NCI-H524 (cell line): ENCODE measurements at places on chromosomes 12 and 14.

DNA sequence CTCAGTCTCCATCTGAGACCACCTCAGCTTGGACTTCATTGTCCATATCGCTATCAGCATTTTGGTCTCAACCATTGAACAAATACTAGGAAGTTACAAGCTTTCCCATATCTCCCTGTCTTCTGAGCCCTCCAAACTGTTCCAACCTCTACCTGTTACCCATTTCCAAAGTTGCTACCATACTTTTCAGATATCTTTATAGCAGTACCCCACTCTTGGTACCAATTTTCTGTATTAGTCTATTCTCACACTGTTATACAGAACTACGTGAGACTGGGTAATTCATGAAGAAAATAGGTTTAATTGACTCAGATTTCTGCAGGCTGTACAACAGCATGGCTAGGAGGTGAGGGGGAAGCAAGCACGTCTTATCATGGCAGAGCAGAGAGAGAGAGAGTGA lies 53.8 kb downstream of the PRKCH start:
- no peak for DNase-seq

DNA sequence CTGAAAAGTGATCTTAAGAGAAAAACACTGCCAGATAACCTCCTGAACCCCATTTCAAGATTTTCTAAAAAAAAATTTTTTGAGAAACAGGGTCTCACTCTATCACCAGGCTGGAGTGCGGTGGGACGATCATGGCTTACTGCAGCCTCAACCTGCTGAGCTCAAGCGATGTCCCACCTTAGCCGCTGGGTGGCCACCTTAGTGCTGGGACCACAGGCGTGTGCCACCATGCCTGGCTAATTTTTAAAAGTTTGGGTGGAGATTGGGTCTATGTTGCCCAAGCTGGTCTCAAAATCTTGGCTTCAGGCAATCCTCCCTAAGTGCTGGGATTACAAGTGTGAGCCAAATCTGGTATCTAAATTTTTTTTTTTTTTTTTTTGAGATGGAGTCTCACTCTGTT lies 3.4 kb downstream of the PNMA1 start:
- DNase-seq, result no peak

GRCh38 chr12:130860311-130860710 lies 11.6 kb upstream of the RAN start:
- DNase-seq, result no peak

DNA sequence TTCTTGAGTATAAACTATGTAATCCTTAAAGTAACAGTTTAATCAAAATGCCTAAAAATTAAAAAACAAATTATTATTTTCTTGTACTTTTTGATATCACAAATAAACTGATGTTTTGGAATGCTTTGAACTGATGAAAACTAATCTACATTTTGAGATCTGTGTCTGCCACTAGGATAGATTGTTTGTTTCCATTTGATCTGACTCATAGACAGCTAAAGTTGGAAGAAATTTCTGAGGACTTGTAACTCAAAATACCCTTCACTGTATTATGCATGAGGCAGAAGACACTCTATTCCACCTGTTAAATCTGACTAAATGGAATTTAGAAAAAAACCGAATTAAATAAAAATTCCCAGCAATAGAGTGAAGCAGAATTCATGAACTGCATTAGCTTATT lies 1400.0 kb upstream of the FLRT2 start:
- DNase-seq, result no peak
